CD4-positive, alpha-beta T cell treated with Interferon alpha-2 for 1 hour (primary cell): ENCODE measurements at places on chromosomes 3 and 15.

DNA sequence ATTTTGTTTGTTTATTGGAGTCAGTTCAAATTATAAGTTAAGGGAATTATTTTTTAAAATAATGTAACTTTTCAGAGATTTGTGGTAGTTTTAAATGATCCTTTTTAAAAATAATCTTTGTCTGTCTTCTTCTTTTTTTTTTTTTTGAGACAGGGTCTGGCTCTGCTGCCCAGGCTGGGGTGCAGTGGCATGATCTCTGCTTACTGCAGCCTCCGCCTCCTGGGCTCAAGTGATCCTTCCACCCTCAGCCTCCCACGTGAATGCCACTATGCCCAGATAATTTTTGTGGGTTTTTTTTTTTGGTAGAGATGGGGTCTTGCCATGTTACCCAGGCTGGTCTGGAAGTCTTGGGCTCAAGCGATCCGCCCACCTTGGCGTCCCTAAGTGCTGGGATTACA, 12.6 kb downstream of the FNDC3B start:
- DNase-seq = no peak

DNA sequence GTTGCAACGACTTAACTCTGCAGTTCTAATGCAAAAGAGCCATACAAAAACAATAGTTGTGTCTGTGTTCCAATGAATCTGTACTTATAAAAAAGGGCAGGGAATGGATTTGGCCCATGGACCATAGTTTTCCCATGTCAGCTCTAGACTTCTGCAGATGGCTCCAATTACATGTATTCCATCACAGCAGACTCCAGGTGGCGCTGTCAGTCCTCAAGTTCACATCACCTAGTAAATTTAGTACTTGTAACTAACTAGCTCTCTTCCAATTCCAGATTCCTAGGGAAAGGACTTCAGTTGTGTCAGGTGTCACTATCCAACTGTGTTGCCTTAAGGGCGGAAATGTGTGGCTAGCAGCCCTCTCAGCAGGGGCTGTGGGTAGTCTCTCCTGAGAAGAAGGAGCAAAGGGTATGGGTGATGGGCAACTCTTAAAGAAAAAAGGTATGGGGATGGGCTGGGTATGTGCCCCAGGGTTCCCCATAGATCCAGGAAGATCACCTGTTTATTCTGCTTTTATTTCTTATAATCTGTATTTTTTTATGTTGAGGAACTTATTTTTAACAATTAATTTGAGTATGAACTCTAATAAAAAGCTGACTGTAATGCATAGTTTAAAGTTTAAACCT, 36.2 kb downstream of the BBS4 start:
- peak; percentile 60 for DNase-seq

GRCh38 chr3:58414538-58415197, 19.0 kb downstream of the PDHB start:
- DNase-seq = peak; percentile 70

- no peak for DNase-seq
These were observed 32.6 kb downstream of the SERPINI2 start for GRCh38 chr3:167441256-167441655.

GRCh38 chr3:161523916-161524315, 27.3 kb downstream of the OTOL1 start:
- DNase-seq = no peak

- DNase-seq = no peak
These were observed 143.4 kb downstream of the FEZF2 start for GRCh38 chr3:62229908-62230307.

DNA sequence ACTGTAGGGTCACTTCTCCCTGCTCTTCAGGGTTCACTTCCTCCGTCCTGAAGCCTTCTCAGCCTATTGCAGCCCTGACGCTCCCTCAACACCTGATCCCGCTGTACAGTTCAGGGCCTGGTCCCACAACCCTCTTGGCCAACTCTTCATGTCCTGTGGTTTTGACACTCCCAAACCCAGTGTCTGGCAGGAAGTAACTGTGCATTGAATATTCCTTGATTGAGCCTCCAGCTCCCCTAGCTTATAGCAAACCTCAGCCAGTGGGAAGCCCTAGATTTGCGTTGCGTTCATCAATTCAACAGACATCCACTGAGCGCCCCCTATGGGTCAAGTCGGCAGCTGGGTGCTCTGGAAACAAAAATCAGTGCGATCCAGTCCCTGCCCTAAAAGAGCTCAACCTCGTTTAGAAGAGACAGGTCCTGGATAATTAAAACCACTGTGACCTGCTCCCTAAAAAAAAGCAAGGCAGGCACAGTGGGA, 13.5 kb downstream of the UBAP1L start:
- peak; percentile 60 for DNase-seq

DNA sequence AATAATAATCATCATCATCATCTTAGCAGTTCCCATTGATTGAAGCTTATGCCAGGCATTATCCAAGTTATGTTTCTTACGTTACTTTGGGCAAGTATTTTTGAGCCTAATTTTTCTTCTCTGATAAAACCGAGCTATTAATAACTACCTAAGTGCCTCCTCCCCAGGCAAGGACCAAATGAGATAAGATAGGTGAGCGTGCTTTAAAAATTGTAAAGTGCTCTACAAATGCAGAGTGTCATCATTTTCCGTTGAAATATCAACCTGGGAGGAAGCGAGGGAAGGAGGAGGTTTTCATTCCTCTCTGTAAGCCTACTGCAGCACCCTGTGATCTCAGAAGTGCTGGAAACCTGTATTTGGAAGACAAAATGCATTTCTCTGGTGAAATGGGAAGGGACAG, 96.7 kb upstream of the MITF start:
- no peak for DNase-seq

DNA sequence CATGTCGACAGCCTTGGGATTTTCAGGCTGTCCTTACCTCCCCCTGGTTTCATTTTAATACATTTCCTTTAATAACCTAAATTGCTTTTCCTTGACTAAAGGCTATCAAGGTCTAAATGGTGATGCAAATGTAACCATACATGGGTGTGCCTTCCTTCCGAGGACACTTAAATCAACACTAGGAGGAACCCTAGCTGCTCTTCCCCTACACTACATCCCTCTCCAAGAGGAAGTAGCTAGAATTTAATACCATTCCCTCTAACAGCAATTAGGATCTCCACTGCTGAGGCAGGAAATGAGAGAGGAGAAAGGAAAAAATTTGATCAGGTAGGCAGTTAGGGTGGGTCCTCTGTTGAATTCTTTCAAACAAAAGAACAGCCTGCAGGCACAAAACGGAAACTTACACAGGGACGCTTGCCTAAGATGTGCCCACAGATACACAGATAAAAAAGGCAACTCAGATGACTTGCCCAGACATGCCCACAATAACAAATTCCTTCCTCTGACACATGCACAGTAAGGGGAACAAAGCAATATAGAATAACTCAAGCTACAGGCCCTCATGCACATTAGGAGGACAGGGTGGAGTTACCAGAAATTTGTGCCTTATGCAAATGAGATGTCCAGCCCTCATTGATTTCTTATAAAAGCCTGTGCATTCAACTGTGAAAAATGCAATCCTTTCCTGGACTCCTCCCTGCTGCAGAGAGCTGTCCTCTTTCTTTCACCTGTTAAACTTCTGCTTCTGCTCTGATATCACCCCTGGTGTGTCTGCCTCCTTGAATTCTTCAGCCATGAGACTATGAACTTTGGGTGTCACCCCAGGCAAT, 1024.4 kb upstream of the CADM2 start:
- DNase-seq = no peak

DNA sequence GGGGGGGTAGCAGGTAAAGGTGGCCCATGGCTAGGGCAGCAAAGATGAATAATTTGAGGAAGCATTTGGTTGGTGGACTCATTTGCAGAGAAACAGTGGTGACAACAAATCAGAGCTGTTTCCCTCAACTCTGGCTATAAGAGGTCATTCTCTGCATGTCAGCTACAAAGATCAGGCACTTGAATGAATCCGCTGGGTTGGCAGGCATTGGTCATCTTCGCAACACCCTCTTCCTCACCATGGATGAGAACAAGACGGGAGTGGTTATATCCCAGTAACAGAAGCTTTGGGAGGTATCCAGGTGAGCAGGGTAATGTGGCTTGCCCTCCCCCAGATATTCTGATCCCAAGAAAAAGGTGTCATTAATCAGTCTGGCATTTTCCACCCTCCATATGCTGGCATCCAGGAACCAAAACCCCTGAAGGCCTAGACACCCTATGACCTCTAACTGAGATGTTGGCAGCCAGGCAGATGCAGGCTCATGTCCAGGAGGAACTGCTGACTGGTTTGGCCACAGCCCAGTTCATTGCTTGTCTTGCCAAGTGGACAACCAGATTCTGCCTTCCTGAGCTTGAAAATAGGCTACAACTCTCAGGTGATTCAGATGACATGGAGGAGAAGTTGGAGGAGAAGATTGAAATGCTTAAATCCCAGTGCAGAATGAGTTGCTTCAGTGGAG, 108.9 kb upstream of the TRIM42 start:
- no peak for DNase-seq

- no peak for DNase-seq
These were observed 11.2 kb upstream of the CPNE9 start for GRCh38 chr3:9692416-9692815.

DNA sequence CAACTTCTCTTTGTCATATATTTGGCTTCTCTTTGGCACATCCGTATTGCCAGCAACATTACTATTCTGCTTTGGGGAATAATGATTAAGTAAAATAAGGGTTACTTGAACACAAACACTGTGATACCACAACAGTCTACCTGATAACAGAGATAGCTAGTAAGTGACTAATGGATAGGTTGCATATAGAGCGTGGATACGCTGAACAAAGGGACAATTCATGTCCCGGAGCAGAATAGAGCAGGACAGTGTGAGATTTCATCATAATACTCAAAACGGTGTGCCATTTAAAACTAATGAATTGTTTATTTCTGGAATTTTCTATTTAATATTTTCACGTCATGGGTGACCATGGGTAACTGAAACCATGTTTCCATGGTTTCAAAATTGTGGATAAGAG, 54.1 kb downstream of the SCN5A start:
- no peak for DNase-seq

DNA sequence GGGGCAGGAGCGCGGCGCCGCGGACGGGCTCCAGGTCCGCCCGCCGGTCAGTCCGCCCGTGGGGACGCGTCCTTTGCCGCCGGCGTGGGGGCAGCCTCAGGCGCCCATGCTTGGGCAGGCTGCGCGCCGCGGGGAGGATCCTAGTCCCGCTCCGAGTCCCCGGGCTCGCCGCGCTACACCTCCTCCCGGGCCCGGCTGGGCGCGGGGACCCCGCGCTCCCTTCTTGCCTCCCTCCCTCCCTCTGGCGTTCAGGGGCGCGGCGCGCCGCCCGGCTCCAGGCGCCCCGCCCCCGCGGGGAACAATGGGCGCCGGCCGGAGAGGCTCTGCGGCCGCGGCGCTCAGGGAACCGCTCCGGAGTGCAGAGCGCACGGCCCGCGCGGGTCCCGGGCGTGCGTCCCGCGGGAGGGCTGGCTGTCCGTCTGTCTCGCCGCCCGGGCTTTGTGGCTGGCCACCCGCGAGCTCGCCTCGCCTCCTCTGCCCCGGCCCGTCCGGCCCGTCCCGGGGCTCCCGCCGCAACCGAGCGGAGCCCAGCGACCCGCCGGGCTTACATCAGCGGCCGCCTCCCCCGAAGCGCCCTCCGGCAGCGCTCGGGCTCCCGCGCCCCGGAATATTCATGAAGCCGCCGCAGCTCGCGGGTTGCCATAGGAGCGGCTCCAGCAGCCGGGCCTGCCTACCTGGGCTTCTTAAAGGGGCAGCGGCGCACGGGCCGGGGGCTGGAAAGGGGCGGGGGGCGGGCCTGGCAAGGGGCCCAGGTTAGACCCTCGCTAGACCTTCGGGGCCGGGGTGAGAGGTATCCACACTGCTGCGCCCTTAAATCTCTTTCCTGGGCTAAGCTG, at the start of gene HCN4:
Gene HCN4, minus strand, starts transcription at position 658 of the 836 bp plus-strand sequence. CDS start 688 bp downstream, outside the sequence.
- no peak for DNase-seq

DNA sequence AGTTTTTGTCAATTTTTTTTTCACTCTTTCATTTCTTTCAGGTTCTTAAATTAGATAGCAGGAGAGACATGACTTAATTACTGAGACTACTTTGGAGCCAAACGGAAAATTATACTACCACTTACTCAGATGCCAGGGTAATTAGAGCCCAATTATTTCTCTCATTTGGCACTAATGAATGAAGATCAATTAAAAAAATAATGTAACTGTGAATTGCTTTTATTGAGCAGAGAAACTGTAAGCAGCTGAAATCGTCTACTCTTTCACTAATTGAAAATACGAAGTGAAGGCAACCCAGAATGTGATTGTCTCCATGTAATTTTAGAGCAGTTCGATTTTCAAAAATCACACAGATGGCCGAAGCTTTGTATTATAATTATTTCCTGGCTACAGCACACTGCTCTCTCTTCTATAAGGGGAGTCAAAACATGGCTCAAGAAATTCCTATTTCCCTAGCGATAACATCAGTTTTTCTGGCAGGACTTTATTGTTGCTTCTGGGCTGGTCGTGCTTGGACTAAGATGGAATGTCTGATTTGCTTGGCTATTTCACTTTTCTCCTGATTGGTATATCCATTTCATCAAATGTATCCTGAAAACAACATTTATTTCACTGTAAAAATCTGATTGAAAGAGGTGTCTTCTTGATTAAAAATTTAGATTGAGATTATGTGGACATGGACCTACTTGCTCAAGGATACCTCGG, 55.8 kb upstream of the PDZRN3 start:
- no peak for DNase-seq

DNA sequence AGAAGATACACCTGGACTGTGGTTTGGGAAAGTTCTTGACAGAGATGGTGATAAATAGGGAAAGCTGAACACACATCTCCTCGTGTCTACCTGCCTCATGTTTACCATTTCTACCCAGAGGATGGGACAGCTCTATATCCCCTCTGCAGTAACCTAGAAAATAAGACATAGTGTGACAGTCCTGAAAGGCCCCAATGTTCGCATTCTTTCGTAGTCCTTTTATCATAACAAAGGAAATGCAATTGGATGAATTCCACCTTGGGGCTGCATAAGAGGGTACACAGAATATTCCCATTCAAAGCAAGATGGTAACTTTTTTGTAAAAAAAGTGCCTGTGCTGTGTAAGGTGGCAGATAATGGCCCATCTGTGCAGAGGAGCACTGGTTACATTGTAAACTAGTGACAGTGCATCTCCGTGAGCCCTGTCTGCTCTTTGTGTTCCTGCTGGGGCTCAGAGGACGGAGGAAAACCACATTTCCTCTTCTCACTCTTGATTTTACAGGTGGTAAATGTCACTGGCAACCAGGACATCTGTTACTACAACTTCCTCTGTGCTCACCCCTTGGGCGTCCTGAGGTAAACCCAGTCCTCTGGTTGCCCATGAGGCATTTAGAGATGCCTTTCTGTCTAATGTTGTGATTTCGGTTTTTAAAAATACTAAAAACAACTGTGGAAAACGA, 74.3 kb downstream of the SIDT1 start:
- DNase-seq = peak; percentile 34

- DNase-seq = no peak
These were observed 173.6 kb downstream of the KLHL25 start for GRCh38 chr15:85621094-85621493.

- DNase-seq = no peak
These were observed 345.7 kb downstream of the CADM2 start for GRCh38 chr3:85304360-85304964.

DNA sequence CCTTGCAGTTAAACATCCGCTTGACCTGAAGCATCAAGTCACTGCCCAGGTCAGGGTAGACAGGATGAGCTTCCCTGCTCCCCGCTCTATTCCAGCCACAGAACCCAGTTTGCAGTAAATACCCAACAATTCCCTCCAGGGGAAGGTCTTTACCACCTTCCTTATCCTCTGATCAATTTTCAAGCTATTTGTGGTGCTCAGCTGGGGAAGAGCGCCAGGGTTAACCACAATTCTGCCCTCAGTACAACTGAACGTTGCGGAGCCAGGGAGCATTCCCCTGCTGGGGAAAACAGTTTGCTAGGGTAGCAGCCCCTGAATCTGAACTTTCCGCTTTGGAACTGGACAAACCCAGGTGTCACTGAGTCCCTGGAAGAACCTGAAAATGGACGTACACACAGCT, 28.5 kb downstream of the RBPMS2 start:
- no peak for DNase-seq
